ENCODE measurements at places on chromosomes 5 and 9. TPM values are rescaled to one million over a fixed set of nuclear protein-coding genes. Genes with fewer than 3 reads are reported as not detected.

SOHLH1 gene
- not detected for total RNA-seq

PPP2R2B gene
- 0.56 TPM for total RNA-seq

NKD2 gene
- 1.5 TPM for total RNA-seq

PCDHA9 gene
- not detected for total RNA-seq

PRR16 gene
- total RNA-seq = not detected

SLC4A9 gene
- not detected for total RNA-seq

PALM2AKAP2 gene
- not detected for total RNA-seq

PFN3 gene
- not detected for total RNA-seq

PLAC8L1 gene
- 0.61 TPM for total RNA-seq

TAS2R1 gene
- total RNA-seq = not detected

ASTN2 gene
- total RNA-seq = 5.2 TPM

ADGRD2 gene
- total RNA-seq = not detected

RNF183 gene
- total RNA-seq = 0.27 TPM

TLR4 gene
- not detected for total RNA-seq

PNPLA7 gene
- 4.8 TPM for total RNA-seq

DMRTA1 gene
- not detected for total RNA-seq

ESM1 gene
- total RNA-seq = 0.20 TPM

SEMA6A gene
- total RNA-seq = not detected

CD74 gene
- total RNA-seq = 282 TPM

DMRT2 gene
- total RNA-seq = not detected

CARTPT gene
- not detected for total RNA-seq

CTXN3 gene
- not detected for total RNA-seq

KIAA0825 gene
- 0.54 TPM for total RNA-seq

CDC20B gene
- not detected for total RNA-seq

C1QTNF3 gene
- 1.4 TPM for total RNA-seq

SLC25A2 gene
- not detected for total RNA-seq

ZNF462 gene
- total RNA-seq = not detected

NR2F1-AS1 gene
- total RNA-seq = not detected

ISL1 gene
- total RNA-seq = not detected

C9 gene
- total RNA-seq = not detected

DDX4 gene
- not detected for total RNA-seq

CREBRF gene
- total RNA-seq = 9.3 TPM

IFNE gene
- not detected for total RNA-seq

LHFPL2 gene
- 0.20 TPM for total RNA-seq

SLC22A5 gene
- 4.0 TPM for total RNA-seq

LECT2 gene
- not detected for total RNA-seq

SLC24A2 gene
- not detected for total RNA-seq

IGFBPL1 gene
- total RNA-seq = not detected

PCDHGA3 gene
- not detected for total RNA-seq

LCN9 gene
- total RNA-seq = not detected

NDUFAF2 gene
- total RNA-seq = 46.6 TPM

CXCL14 gene
- not detected for total RNA-seq

IL4 gene
- total RNA-seq = 1.4 TPM

IL9 gene
- total RNA-seq = not detected

SPATA31C1 gene
- total RNA-seq = not detected
